ENCODE measurements at places on chromosomes 3 and 15.

DNA sequence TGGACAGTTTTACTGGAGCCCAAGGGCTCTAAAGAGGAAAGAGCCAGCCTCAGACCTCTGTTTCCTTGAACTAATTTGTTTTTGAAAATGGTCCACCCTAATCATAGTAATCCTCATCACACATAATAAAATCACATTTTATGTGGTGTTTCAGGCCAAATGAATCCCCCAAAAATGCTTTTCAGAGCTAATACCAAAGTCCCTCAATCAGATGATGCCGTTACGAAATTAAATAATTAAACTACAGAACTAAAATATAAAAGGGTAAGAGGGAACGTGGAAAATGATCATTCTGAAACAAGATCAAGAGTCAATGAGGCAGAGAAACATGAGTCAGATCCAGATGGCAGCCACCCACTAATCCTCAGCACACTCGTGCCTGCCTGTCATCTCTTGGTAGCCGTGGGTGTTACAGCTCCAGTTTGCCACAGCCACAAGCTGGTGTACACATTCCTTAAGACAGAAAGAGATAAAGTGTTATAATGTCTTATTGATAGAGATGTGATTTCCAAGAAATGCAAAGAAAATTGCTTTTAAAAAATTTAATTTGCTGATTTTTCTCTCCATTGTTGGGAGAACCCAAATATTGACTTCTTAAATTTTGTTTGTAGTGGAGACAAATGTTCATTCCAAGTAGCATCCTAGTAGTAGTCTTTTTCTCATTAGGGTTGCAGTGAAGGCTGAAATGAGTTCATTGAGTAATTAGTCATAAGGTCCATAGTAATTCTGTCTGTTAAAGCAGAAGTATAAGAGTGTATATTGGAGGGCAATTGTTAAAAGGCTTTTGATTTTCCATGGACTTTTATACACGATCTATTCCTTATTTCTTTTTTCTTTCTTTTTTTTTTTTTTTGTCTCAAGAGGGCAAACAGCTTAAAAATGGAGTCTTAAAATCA lies 104.2 kb downstream of the AGBL1 start:
- no peak for DNase-seq

- peak; percentile 49 for DNase-seq
Observed at GRCh38 chr15:78034495-78035191, 42.9 kb downstream of the TBC1D2B start.

DNA sequence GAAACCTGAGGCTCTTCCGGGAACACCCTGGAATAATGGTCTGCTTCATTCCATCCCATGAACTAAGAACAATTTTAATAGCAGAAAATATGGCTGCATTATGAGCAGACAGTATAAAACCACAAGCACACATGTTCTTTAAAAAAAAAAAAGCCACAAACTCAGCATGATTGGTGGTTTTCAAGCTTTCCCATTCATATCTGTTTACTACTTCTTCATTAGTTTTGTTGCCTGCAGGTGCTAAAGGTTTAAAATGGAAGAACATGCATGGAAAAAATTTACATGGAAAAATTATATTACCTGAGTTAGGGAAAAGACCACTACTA lies 137.9 kb upstream of the HES1 start:
- DNase-seq: no peak

DNA sequence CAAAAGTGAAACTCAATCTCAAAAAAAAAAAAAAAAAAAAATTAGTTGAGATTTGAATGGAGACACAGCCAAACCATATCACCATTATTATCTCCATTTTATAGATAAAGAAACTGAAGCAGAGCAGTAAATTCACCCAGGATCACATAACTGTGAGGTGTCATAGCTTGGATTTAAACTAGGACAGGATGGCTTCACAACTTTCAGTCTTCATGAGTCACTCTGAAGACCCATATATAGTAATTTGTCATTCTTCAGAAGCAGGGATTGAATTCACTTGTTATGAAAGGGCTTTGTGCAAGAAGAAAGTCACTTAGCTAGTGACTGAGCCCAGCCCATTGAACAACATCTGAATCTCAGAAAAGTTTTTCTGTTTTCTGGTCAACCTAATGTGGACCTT lies 60.5 kb upstream of the LRIG1 start:
- no peak for DNase-seq

- DNase-seq: no peak
Observed at GRCh38 chr3:194811118-194811517, 125.4 kb downstream of the FAM43A start.

DNA sequence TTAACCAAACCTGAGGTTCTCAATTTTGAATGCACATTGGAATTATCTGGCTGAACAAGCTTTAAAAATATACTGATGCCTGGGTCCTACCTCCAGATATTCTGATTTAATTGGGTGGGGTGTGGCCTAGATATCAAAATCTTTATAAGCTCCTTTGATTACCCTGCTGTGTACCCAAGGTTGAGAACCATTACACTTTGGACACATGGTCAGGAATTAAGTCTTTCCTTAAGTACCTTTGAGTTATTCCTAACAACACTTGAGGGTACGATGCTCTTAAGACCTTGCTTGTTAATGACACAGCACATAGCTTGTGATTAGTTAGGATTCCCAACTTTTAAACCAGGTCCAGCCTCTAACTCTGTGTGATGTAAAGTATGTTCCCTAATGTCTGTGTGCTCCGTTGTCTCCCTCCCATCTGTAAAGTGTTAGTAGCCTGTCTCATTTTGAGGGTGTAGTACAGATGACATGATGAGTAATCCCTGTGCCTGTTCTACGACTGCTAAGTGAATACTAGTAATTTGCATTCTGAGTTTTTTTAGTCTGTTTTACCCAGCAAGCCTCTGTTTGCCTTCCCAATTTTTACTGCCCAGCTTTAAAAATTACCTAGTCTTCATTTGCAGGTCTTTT lies 154.9 kb downstream of the KLHL25 start:
- no peak for DNase-seq

DNA sequence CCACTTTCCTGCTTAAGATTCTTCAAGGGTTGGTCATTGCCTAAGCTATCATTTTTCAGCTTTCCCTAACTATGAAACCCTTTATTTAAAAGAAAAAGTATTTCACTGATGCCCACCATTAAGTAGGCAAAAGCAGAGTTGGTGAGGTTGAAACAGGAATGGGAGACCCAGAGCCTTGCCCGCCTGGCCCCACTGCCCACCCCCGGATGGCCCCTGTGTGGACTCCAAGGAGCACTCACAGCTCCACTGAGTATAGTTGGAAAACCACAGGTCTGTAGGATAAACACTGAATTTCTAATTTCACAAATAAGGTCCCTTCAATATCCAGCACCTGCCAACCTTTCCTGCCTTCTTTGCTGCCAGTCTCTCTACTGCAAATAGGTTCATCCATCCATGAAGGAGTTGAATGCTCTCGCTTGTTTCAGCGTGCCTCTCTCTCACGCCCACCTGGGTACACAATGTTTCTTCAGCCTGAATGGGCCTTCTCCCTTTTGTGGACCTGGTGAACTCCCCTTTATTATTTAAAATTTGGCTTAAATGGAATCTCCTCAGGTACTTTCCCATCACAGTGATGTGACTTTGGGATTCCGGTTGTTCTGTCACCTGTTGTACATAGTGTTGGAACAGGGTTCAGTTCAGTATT lies 8.7 kb upstream of the ACAP2 start:
- no peak for DNase-seq

GRCh38 chr3:3664935-3665334 lies 134.3 kb upstream of the LRRN1 start:
- no peak for DNase-seq

DNA sequence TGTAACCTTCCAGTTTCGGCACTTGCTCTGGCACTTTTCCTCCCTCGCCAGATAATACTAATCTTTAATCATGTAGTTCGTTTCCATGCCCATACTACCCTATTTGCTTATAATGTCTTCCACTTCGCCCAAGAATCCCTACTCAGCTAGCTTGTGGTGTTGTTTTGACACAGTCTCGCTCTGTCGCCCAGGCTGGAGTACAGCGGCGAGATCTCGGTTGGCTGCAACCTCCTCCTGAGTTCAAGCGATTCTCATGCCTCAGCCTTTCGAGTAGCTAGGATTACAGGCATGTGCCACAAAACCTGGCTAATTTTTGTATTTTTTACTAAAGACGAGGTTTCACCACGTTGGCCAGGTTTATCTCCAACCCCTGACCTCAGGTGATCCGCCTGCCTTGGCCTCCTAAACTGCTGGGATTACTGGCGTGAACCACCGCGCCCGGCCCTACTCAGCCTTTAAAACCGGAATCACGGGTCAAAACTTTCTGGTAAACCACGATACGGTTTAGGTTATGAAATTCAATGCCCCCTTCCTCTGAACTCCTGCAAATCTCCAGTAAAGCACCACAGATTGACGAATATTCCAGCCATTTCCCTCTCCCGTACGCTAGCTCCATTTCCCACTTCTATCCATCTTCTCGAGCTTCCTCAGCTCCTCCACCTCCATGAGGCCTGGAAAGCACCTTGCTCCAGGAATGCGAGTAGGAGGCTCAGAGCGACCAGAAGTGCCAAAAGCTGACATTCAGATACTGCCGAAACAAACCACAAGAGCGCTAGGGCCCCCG lies 878 bp upstream of the RAD51 start:
- no peak for DNase-seq

DNA sequence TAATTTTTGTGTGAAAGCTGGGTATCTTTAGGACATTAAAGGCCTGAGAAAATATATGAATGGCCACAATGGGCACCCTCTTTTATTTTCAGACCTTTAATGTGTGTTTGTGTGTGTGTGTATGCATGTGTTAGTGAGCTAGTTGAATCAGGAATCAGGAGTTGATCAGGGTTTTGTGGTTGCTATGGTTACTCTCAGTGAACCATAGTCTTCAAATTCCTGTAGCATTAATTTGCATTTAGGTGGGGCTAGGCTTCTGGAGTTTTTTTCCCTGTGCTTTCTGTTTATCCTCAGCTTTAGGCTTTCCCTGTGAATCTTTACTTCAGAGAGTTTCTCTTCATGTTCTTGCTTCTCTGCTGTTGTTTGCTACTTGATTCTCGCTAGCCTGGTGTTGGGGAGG lies 122.0 kb upstream of the ONECUT1 start:
- DNase-seq: no peak

DNA sequence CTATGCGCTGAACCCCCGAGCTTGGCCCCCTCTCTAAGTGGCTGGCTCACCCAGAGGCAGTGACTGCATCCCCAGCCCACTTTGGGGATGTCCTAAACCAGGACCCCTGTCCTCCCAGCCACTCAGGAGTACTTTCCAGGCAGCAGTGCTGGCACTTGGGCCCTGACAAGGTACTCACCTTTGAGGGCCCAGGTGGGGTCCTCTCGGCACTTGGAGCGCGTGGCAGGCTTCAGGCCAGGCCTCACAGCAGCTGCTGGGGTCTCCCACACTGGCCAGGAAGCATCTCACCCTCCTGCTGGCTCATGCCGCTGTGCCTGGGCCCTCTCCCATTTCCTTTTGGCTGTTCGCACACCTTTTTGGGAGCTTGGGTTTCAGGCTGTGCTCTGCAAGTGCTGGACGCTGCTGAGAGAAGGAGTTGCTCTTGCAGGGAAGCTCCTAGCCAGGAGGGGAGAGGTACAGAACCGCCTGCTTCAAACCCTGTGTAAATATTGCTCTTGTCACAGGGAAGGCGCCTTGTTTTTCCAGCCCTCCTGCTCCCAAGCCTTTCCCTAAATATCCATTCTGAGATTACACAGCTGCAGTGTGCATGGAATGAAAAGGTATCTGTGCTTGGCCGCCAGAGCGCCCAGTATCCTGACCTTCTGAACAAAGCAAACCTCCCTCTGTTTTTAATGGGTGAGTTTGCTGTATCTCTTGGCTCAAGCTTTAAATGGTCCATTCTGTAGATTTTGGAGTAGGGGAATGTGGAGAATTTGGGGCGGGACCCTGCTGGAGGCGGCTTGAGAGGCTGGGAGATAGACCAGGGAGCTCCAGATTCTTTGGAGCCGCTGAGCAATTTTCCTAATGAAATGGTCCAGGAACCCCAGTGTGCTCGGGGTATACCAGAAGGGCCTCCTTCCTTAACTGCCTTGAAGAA lies 45.6 kb downstream of the DNASE1L3 start:
- DNase-seq: no peak

DNA sequence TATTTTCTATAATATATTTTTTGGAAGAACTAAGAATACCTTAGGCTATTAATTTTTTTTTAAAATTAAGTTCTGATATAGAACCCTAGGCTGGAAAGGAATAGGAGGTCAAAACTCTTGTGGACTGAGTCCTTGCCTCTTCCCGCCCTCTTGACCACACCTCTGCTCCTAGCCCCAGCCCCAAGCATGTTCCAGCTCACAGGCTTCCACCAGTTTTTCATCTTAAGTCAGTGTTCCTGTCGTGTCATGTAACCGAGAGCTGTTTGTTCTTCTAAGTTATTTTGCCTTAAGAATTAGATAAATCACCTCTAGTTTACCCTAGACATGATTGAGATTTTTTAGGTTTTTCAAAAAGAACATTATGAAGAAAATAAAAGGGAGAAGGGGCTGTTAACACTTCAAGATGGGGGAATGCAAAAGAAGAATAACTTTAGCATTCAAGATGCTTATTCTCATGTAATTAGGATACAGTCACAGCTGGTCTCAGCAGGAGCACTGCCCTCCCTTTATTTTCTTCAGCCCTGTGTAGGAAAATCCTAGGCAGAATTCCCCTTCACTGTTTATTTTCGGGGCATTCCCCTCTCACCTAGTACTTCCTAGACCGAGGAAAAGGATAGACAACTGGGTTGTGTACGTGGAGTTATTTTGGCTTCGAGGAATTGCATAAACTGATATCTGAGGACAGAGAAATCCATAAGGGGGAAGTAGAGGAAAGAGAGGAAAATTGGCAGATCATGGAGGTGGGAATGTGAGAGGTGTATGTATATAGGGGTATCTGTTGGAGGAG lies 110.2 kb downstream of the CMSS1 start:
- DNase-seq: no peak

DNA sequence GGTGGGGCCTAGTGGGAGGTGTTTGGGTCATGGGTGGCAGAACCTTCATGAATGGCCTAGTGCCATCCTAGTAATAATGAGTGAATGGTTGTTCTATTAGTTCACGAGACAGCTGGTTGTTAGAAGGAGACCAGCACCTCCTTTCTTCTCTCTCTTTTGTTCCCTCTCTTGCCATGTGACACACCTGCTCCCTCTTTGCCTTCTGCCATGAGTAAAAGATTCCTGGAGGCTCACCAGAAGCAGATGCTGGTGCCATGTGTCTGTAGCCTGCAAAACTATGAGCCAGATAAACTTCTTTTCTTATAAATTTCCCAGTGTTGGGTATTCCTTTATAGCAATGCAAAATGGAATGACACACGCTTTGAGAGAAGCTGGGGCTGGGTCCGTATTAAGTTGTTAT lies 89.0 kb upstream of the SLC4A7 start:
- no peak for DNase-seq

DNA sequence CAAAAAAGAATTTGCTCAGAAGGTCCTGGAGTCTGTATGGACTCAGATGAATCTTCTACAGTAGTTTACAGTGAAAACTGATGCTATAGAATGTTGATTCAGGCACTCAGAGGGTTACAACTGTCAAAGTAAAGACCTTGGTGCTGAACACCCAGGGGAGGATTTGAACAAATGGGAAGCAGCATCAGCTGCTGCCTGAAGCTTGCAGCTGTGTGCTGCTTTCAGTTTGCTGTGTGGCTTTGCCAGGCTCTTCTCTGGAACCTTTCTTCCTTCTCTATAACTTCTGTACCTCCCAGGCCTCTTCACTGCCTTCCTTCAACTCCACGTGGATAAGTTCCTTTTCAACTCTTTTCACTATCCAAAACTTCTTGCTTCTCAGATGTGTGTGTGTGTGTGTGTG lies 214.2 kb downstream of the GRM7 start:
- no peak for DNase-seq

- DNase-seq: no peak
Observed at GRCh38 chr15:66932634-66933024, 132.8 kb upstream of the SMAD3 start.
